SW480 (cell line): ENCODE measurements at places on chromosomes 3 and 15.
A peak's percentile ranks its signal among the peaks of the same experiment; 100 is the strongest.

GRCh38 chr3:129794311-129795185, 99.0 kb downstream of the TMCC1 start:
- DNase-seq, result peak; percentile 96

DNA sequence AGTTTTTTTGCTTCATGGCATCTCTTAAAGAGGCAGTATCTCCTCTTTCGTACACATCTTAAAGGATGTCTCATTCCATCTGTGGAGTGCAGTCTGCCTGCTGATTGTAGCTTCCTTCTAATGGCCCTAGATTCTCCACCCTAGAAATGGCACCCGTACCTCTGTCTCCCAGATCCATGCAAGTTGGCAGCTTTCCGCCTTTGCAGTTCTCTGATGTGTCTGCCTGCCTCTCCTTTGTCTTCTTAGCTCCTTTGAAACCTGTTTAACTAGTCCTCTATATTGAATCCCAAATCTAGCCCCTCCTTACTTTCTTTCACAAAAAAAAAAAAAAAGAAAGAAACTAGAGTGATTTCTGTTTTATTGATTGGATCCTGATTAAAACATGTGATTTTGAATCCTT, 1025.0 kb downstream of the ZPLD1 start:
- no peak for DNase-seq

- no peak for DNase-seq
These were observed 140.7 kb downstream of the FHIT start for GRCh38 chr3:61110576-61110975.

DNA sequence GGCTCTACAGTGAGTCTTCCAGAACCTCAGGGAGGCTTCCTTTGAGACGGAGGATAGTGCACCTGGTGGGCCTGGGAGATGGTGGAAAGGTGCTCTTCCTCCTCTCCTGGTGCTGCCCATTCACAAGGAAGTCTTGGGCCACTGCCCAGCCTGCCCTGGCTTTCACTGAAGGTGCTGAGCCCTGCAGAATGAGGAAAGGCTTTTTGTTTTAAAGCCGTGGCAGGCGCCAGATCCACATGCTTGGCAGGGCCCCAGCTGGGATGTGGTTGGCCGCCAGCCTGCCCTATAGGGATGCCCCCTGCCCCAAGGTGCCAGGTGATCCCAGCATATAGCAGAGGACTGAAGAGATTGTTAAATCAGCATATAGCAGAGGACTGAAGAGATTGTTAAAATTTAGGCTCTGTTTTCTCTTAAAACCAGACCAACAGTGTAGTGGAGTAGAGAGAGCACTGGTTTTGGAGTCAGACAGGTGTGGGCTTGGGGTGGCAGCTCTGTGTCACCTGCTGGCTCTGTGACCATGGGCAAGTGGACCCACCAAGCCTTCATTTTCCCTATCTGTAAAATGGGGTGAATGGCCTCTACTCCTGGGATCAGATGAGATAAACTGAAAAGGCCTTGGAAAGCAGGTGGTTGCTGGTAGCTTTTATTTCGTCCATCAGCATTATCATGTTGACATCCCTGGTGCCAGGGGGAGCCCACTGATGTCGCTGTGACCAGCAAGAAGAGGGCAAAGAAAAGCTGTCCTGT, 53.3 kb downstream of the SLC6A6 start:
- no peak for DNase-seq

DNA sequence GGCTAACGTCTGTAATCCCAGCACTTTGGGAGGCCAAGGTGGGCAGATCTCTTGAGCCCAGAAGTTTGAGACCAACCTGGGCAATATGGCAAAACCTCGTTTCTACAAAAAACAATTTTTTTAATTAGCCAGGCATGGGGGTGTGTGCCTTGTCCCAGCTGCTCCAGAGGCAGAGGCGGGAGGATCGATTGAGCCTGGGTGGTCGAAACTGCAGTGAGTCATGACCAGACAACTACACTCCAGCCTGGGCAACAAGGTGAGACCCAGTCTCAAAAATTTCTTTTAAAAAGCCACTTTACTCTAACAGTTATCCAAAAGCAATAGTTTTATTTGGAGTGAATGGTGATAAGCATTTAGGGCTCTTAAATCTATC, 12.5 kb downstream of the TRIM59 start:
- DNase-seq, result no peak

DNA sequence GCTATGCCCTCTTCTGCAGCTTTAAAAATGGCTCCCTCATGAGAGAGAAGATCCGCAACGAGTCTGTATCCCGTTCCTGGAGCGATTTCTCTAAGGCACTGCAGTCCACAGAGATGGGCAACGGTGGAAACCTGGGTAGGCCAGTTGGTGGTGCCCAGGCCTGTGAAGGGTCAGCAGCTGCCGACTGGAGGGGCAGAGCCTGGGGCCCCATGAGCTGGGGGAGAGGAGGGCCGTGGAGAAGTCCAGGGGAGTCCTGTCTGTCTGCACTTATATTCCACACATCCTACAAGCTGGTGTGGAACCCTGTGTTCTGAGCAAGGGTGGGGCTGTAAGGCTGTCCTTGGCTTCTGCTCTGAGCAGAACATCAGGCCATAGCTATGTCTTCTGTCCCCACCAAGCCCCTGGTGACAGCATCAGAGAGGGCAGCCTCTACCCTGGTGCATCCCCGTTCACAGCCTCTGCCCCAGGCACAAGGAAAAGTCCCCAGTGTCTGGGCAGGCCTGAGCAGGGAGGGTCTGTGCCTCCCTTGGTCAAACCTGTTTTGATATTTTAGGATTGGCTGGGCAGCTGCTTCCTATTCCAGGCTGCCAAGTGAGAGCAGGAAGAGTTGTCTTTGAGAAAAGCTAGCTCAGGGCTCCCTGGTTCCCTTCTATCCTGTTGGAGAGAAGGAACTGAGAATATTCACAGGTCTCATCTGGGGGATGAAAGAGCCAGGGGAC, 29.7 kb downstream of the XYLB start:
- DNase-seq, result no peak

DNA sequence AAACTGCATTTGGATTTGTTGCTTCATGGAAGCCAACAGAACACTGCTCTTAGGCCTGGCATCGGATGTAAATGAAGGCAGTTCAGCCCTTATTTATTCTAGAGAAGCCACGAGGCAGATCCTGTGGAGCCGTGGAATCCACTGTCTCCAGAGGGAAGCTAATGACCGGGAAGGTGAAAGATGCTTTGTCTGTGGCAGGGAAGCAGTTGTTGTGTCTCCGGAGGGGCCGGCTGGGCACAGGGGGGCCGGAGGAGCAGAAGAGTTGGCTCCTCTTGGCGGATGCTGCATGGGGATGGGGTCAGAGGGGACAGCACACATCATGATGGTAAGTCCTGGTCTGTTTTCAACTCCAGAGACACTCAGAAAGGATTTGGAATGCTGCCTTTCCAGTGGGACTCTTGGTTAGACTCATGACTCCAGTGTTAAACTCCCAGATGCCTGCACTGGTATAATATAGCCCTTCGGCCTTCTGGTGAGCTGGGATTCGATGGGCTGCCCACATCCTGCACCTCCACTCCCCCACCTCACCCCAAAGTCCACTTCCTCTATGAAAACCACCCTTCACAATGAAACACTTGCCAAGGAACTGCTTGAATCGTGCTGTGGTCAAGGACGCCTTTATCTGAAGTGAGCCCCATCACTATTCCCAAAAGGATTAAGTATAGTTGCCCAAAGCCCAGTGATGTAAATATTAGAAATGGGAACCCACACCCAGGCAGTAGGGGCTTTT, 33.6 kb downstream of the TPM1 start:
- DNase-seq, result no peak

GRCh38 chr15:94297558-94297957, 66.2 kb downstream of the MCTP2 start:
- DNase-seq, result peak; percentile 45

DNA sequence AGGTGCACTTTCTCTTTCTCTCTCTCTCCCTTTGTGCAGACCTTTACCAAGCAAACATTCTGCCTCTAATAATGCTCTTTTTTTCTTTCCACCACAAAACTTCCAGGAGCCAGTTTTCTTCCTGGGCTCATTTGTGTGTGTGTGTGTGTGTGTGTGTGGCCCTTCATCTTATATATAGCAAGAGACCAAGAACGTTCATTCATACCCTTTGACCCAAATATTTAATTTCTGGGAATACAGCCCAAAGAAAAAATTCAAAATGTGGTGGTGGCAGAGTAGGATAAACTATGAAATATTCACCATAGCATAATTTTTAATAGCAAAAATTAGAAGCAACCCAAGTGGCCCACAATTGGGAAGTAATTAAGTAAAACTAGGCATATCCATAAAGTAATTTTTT, 398.9 kb downstream of the IGSF11 start:
- no peak for DNase-seq

GRCh38 chr3:132593947-132594323, 3.1 kb upstream of the ACKR4 start:
- DNase-seq, result no peak

GRCh38 chr3:114272271-114272670, 21.6 kb upstream of the TIGIT start:
- no peak for DNase-seq

GRCh38 chr3:177657243-177657642, 460.0 kb upstream of the TBL1XR1 start:
- no peak for DNase-seq

DNA sequence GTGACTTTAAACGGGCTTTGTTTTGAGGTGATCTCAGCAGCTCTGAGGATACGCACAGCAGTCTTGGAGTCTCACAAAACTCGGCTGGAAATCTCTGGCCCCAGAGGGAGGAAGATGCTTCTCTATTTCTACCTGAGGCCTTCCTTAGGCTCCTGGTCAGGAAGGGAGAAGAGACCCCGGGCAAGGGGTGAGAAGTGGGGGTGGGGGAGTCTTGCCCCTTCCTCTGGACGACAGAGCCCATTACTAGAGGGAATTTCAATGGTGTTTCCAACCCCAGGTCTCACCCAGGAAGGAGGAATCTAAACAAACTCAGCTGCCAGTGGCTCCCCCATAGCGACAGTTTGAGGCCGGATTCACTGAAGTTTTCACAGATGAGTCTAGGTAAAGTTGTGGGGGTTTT, 37.4 kb upstream of the PCSK6 start:
- no peak for DNase-seq

- no peak for DNase-seq
These were observed 4.6 kb upstream of the TM4SF1 start for GRCh38 chr3:149382101-149382467.

- no peak for DNase-seq
These were observed 1.8 kb upstream of the PCBP4 start for GRCh38 chr3:51968883-51969678.

DNA sequence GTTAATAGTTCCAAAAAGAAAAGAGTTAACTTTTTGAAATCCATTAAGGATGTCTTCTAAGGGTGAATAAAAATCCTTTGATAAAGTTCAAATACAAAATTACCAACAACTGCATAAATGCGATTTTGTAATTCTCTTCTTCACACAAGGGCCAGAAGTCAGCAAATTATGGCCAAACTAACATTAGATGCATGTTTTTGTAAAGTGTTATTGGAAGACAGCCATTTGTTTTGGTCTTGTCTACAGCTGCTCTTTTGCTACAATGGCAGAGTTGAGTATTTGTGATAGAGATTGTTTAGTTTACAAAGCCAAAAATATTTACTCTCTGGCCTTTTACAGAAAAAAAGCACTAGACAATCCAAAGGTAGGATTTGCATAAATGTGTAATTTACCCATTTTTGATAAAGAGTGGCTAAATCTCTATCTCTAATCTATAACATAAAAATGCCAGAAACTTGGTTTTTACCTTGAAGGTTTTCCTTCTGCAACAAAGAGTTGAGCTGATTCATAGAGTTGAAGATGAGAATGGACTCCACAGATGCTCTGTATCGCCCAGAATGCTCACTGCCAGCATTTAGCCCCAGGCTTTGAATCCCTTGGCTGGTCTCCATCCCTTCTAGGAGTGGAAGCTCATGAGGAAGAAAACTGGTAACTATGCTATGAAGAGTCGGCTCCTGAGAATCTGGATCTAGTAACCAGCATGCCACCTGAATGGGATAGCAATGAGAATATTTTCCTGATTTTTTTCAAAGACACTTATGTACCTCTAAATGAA, 64.5 kb downstream of the POLQ start:
- DNase-seq, result no peak

- no peak for DNase-seq
These were observed 419.1 kb upstream of the CDIN1 start for GRCh38 chr15:36160351-36160750.

- peak; percentile 75 for DNase-seq
These were observed 1.1 kb downstream of the TMEM158 start for GRCh38 chr3:45224824-45225464.

- DNase-seq, result no peak
These were observed 79.8 kb downstream of the LIPC start for GRCh38 chr15:58511599-58511987.

- DNase-seq, result peak; percentile 4
These were observed 338.5 kb upstream of the THBS1 start for GRCh38 chr15:39242345-39242744.

DNA sequence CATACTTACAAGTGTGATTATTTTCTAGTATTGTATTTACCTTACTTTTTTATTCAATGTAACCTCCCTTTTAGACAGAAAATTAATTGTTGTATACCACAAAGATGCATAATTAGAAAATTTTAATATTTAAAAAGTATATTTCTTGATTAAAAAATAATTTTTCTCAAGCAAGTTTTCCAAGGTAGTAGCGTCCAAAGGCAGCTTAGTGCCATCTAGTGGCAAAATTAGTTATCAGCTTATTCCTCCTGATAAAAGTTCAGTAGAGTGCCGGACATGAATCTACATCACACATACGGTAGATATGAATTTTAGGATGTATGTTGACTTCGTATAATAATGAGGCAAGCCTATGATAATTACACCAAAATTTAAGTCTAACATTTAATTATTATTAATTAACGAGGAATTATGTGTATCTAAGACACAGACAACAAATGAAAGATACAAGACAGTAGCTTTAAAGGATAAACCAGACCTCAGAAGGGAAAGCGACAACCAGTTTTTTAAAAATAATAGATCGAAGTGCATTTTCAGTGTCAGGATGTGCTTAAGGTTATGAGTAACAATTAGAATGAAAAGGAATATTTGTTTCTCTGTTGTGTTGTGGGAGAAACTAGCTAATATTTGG, 405.9 kb downstream of the ROBO1 start:
- peak; percentile 52 for DNase-seq

GRCh38 chr3:98185180-98185579, 18.7 kb downstream of the OR5H15 start:
- DNase-seq, result no peak

- no peak for DNase-seq
These were observed 482.4 kb upstream of the SGO1 start for GRCh38 chr3:20668411-20668810.

- no peak for DNase-seq
These were observed 383.9 kb upstream of the DPH6 start for GRCh38 chr15:35929740-35930444.

- no peak for DNase-seq
These were observed 19.7 kb downstream of the ITGA11 start for GRCh38 chr15:68412218-68412617.

GRCh38 chr3:14948609-14949038, 1.2 kb downstream of the NR2C2 start:
- DNase-seq, result no peak
